Fibroblast of skin of left biceps (primary cell): ENCODE measurements at places on chromosomes 1 and 21.

- DNase-seq = no peak
Measured at GRCh38 chr1:2384941-2385481, 6.3 kb downstream of the MORN1 start.

- peak; percentile 35 for DNase-seq
Measured at GRCh38 chr1:12184008-12184681, 17.4 kb downstream of the TNFRSF1B start.

DNA sequence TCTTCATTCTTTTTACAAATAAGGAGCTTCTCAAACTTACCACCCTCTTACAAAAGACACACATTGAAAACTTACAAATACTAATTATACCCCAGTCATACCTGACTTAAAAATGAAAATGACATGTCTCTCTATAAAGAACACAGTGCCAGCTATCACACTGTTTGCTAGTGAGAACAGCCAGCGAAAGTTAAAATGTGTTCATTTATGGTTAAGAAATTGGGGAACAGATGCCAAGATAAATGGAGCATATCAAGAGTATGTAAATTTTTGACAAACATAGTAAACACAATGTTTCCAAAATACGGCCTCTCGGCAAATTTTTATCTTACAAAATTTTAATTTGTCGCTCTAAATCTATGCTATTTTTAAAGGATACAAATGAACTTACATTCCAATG, 1422.9 kb downstream of the KCNT2 start:
- no peak for DNase-seq

DNA sequence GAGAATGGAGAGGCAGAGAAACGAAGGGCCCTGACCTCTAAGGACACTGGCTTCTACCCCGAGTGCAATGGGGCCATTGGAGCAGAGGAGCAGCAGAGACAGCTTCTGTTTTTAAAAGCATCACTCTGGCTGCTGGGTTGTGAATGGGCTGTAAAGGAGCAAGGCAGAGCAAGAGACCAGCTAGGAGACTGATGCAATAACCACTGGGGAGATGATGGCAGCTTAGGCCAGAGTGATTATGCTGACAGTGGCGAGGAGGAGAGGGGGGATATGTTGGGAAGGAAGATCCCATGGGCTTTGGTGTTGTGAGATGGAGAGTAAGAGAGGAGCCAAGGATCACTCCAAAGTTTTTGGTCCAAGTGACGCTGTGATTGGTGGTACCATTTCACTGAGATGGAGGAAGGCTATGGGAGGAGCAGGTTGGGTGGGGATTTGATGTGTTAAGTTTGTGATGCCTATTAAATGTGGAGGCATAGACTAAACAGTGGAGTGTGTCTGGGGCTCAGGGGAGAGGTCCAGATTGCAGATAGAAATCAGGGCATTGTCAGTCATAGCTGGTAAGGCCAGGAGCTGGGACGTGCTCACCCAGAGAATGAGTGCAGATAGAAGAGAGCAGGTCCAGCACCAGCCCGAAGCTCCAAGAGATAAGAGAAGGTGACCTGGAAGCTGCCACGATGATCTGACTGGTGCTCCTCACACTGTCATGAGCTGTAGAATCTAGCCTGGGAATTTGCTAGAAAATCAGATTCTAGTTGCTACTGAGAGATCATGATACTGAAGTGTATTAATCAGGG, 11.0 kb downstream of the TRAF5 start:
- no peak for DNase-seq

GRCh38 chr1:30777904-30778153, 20.3 kb upstream of the LAPTM5 start:
- DNase-seq = no peak

- DNase-seq = no peak
Measured at GRCh38 chr1:72060466-72061245, 221.7 kb downstream of the NEGR1 start.

DNA sequence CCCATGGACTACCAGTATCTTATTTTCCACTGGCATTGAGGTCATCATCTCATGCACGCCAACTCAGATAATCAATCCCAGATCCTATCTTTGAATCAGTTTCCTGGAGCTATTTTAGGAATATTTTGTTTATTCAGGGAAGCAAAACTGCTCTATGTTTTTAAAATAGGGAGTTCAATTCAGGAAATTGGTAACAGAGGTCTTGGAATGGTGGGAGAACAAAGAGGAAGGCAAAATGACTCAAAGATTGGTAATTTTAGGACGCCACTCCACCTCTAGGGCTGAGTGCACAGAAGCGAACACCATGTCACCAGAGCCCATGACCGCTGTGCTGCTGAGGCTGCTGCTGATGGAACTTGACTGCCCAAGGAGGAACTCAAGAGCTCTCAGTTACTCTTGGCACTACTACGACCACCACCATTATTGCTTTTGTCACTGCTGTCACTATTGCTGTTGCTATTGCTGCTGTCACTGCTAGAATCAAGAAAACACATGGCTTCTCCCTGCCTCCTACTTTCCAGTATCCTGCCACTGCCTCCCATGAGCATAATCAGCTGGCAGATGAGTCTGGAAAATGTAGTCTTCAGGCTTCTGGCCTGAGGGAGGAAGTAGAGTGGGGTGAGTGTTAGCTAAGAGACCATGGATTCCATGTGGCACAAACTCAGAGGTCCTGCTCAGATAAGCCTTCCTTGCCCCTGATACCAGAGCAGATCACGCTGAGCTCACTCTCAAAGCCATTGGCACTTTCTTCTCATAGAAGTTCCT, 71.6 kb upstream of the CNIH3 start:
- peak; percentile 75 for DNase-seq

- DNase-seq = no peak
Measured at GRCh38 chr21:36430841-36431240, 45.6 kb downstream of the CHAF1B start.

DNA sequence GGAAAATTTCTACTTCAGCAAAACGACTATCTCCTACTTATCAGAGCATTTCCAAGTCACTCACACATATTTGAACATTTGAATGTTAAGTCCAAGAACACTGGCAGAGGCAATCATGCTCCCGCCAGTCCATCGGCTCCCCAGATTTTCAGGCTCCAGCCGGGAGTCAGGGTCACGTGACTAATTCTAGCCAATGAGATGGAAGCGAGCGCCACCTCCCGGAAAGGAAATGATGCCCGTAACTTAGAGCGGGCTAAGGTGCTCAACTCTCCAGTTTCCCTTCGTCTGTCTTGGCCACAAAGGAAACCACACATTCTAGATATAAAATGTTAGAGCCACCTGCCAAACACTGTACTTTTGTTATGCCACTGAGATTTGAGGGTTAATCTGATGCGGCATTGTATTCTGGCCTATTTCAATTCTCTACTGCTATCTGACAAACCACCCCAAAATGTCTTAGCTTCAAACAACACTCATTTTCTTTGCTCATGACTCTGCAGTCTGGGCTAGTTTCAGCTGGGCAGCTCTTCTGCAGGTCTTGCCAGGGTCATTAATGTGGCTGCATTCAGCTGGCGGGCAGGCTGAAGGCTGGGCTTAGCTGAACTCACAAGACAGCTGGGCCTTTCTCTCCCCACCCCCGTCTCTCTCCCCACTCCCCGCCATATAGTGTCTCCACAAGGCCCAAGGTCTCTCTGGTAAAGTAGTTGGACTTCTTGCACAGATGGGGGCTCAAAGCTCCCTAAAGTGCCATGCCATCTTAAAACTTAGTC, 16.5 kb upstream of the LHX4 start:
- no peak for DNase-seq

- DNase-seq = no peak
Measured at GRCh38 chr1:167532964-167533824, 14.9 kb upstream of the CD247 start.

GRCh38 chr1:209048941-209049669, 534.4 kb upstream of the CAMK1G start:
- peak; percentile 24 for DNase-seq

GRCh38 chr1:177289532-177289931, 118.8 kb downstream of the BRINP2 start:
- DNase-seq = no peak

- DNase-seq = peak; percentile 36
Measured at GRCh38 chr1:27145934-27146354, 9.0 kb downstream of the SLC9A1 start.

- no peak for DNase-seq
Measured at GRCh38 chr1:59769736-59770095, 45.0 kb upstream of the HOOK1 start.

DNA sequence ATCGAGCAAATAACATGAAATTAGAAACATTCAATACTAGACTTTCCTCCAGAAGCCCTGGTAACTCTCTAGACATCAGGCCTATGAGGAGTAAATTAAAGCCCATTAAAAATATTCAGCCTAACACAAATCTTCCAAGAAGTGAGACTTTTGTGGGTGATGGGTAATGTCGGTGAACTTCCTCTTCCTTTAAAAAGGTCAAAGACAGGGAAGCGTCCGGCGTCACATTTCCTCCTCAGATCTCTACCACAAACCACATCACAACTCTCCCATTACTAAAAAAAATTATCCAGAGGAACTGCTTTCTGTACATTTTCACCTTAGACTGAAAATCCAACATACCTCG, 1.4 kb downstream of the EIF4G3 start:
- DNase-seq = no peak

GRCh38 chr1:171501305-171502024, 16.1 kb downstream of the PRRC2C start:
- DNase-seq = no peak

DNA sequence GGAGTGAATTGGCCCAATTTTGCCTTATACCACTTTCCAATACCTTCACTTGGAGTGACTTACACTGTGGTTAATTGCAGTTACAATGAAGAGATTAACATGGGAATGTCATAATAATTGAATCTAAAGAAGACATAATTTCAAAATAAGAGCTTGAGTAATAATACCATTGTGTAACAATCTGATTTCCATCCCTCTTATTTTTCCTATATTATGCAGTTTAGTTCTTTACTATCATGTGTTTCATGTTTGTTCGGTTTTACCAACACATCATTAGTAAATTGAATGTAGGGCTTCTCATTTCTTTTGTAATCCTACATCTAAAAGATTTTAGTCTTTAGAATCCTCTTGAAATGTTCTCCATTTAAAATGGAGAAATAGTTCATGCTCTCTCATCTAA, 19.2 kb upstream of the XPR1 start:
- DNase-seq = no peak

GRCh38 chr1:203306965-203307541, 1.7 kb downstream of the BTG2 start:
- no peak for DNase-seq

GRCh38 chr1:223876590-223876989, 30.8 kb upstream of the TP53BP2 start:
- no peak for DNase-seq

DNA sequence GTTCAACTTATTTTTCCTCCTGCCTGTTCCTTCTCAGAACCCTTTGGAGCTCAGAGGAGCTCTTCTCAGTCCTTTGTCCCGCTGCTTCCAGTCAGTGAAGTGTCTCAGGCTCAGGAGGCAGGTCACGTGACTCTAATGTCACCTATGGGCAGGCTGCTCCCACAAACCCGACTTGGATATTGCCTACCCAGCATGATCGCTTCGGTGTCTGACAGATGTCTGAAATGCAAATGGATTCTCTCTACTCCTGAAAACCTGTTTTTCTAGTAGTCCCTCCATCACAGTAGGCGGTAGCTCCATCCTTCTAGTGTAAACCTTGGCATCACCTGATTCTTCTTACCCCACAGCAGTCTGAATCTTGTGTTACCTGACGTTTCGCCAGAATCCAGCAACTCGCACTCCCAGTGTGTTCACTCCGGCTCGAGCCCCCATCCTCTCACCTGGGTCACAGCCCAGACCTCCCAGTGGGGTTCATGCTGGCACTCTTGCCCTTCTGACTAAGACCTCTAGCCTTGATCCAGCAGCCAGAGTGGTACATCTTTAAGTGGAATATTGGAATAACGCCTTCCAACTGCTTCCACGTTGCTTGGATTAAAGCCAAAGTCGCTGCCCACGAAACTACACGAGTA, 5.4 kb downstream of the PADI6 start:
- DNase-seq = no peak

DNA sequence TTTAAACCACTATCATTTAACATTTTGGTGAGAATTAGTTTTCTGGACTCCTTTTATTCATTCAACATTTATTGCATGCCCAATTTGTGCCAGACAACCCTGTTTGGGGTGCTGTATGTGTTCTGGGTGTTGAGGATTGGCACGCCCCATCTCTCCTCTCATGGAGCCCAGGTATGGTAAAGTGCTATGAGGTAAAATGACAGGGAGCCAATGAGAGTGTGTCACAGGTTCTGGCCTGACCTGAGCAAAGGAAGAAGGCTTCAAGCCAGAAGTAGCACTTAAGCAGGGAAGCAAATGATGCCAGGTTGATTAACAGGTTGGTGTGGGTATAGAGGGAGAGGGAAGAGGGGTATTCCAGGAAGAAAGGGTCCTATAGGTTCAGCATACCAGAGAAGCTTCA, 21.1 kb upstream of the SLC22A15 start:
- DNase-seq = no peak

DNA sequence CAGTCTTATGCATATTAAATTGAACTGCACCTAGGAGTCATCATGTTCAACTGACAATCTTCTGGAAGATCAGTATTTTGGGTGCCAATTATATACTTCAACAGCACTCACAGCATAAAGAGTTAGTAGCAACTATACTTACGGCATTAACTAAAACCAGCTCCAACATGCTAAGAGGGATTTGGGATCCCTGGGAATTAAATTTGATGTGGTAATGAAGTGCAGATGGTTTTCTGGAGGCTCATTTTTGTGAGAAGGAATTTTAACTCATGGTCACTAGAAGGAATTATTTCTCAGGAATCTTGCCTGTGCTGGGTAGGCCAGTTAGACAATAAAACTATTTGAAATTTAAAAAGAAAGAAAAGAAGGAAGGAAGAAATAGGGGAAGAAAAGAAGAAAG, 18.3 kb downstream of the IFI44 start:
- DNase-seq = no peak

GRCh38 chr1:93596329-93597089, 85.1 kb downstream of the BCAR3 start:
- no peak for DNase-seq

GRCh38 chr1:115296981-115297380, 41.1 kb downstream of the NGF start:
- no peak for DNase-seq

DNA sequence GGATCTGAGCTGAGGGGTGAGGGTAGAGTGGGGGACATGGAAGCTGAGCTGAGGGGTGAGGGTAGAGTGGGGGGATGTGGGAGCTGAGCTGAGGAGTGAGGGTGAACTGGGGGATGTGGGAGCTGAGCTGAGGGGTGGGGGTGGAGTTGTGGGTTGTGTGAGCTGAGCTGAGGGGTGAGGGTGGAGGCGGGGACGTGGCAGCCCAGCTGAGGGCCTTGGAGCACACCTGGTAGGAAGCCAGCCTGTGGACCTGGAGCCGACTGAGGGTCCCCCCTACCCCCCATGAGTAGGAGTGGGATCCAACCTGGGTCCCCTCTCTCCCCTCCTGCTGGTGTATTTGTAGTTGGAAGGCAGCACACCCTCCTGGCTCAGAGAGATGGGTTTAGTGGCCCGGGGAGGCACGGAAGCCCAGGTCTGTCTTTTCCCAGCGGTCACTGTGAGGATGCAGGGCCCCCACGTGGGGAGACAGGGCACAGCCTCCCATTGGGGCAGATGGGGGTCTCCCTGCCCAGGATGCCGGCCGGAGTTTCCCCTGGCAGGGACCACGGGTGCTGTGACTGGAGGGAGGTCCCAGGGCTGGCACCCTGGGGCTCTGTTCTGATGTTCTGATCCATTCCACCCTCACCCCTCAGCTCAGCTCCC, 13.2 kb upstream of the NPHP4 start:
- no peak for DNase-seq
